ENCODE measurements at places on chromosomes 4 and X.

- no peak for DNase-seq
Observed at GRCh38 chr4:88757776-88758175, 60.1 kb upstream of the NAP1L5 start.

DNA sequence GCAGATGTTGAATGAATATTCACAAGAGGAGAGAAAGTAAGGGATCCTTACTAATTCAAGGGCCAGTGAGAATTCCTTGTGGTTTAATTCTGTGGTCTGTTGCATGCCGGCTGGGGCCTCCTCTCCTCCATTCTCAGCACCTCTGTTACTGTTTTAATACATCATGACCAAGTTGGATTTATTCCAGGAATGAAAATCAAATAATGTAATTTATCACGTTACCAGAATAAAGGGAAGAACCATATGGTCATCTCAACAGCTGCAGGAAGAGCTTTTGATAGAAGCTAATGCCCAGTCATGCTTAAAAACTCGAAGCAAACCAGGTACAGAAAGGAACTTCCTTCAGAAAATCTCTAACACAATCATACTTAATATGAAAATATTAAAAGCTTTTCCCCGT lies 54.1 kb downstream of the GRK4 start:
- DNase-seq: peak; percentile 13

DNA sequence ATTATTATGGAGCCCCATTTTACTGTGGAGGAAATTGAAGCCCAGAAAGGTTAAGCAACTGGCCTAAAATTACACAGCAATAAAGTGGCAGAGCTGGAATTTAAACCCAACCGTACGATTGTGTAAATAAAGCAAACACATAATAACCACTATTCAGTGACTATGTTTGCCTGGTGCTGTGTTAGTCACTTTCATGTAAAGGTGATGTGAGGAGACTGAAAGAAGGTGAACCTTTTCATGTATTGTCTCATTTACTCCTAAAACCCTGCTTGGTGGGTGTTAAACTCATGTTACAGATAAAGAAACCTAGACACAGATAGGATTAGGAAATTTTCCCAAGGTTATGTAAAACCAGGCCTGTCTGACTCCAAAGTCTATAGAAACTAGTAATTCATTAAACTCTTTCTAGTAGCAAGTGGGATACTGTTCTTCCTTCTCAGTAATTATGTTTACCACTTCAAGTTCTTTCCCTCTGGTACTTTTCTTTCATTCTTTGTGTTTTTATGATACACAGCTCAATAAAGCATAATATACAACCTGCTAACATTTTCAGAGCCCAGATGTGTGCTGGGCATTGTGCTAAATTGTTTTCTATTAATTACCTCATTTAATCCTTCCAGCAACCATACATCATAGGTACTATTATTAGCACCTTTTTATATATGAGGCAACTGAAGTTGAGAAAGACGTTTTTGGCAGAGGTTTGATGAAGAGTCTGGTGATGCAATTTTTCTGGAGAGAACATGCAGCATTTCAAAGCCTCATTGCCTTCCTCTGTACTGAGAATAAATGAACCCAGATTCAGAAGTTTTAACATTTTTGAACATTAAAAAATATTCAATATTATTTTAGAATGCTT lies 202.7 kb downstream of the SPRY1 start:
- DNase-seq: peak; percentile 73

GRCh38 chrX:40012039-40012867 lies 85.5 kb downstream of the BCOR start:
- peak; percentile 20 for DNase-seq

All from hematopoietic multipotent progenitor cell treated with erythropoietin and hydrocortisone succinate and interleukin-3 and kit ligand, for 4 days (in vitro differentiated cells).